ENCODE measurements at places on chromosomes 12 and 14. TPM values are rescaled to one million over a fixed set of nuclear protein-coding genes. Genes with fewer than 3 reads are reported as not detected.

DNA sequence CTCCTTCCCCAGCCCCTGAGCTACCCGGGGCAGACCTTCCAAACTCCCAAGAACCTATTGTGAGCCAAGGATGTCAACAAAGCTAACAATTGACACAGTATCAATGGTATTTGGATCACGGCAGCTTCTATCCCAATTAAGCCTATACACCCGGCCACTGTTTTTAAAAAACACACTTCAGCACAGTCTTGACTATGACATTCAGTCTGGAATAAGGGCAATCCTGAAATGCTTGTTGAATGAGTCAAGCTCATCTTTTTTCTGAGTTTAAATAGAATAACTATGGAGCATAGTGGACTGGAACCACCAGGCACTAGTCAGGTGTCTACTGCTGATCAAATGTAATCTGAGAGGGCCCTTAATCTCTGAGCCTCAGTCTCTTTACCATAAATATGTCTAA is 5.7 kb downstream of the DENND5B start:
- no peak for DNase-seq

DNA sequence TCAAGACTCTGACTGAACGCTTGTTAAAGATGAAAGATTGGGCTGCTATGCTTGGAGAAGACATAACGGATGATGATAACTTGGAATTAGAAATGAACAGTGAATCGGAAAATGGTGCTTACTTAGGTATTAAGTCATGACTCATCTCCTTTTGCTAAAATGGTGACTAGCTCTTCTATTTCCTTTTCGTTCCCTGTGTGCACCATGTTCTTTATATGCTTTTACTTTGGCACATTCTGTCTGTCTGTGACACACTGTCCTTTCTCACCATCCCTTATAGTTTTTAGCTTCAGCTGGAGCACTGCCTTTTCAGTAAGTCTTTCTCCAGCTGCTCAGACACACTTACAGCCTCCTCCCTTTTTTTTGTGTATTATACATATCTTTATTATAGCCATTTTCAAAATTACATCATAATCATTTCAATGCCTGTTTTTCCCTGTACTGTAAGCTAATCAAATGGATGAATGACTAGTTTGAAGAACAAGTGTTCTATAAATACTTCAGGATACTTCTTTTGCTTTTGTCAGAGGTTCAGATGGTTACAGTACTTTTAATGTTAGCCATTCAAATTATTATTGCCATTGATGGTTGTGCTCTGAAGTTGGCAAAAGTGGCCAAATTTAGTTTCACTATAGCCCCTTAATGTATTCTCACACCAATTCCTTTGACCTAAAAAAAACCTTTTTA is 68.6 kb downstream of the MIA2 start:
- no peak for DNase-seq

DNA sequence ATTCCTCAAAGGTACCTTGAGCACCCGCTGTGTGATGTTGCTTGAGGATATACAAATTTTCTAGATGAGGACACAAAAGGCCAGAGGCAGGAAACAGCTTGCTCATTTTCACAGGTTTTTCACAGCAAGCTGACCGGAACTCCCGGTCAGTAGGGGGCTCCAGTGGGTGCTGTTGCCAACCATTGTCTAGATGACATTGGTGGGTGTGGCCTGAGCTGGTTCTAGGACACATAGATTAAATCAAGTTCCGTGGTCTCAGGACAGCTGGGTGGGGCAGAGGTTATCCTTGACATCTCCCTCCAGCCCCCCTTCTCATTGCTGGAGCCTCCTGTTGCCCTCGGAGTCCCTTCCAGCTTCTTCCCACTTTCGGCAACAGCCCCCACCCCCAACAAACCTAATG is 153.6 kb upstream of the FKBP4 start:
- DNase-seq = no peak

GRCh38 chr12:15193946-15194345 is 27.3 kb downstream of the RERG start:
- DNase-seq = no peak

- no peak for DNase-seq
Observed at GRCh38 chr12:71295953-71296352, 138.2 kb upstream of the TSPAN8 start.

DNA sequence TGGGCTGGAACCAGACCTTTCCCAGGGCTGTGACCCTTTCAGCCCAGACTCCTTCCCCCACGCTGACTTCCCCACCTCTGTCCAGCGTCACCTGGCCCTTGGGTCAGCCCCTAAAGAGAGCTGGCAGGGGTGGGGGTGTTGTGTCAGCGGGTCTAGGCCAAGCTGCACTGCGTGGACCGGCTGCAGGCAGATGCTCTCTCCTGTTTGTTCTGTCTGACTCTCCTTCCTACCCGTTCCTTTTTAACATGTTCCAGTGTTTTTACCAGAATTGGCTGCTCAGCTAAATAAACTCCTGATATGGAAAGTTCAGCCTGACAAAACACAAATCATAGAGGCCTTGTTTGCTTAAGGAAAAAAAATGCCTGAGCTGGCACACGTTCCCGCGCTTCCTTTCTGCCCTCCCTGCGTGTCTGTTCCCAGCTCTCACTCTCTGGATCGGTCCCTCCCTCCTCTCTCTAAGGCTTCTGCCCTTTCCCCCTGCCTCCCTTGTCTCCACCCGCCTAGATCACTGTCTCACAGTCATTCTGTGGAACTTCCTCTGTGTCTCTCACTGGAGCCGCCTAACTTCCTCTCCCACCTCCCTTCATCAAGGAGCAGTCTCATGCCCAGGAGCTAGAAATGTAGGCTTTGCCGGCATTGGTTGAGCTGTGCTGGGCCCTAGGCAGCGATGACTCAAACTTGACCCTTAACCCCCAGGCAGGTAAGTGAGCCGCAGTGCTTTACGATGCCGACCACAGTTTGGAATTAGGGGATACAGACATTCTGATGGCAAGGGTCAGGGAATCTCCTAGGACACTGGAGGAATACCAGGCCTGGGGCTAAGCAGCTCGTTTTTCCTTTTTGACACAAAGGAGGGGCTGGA is 15.5 kb upstream of the MLXIP start:
- no peak for DNase-seq

Gene IGF1
- total RNA-seq = 7.1 TPM

All from cerebellum (tissue), 4 donors.